BE2C (cell line): ENCODE measurements at places on chromosomes 1 and 21.

- DNase-seq: no peak
Observed at GRCh38 chr1:66434096-66434495, 99.9 kb upstream of the SGIP1 start.

DNA sequence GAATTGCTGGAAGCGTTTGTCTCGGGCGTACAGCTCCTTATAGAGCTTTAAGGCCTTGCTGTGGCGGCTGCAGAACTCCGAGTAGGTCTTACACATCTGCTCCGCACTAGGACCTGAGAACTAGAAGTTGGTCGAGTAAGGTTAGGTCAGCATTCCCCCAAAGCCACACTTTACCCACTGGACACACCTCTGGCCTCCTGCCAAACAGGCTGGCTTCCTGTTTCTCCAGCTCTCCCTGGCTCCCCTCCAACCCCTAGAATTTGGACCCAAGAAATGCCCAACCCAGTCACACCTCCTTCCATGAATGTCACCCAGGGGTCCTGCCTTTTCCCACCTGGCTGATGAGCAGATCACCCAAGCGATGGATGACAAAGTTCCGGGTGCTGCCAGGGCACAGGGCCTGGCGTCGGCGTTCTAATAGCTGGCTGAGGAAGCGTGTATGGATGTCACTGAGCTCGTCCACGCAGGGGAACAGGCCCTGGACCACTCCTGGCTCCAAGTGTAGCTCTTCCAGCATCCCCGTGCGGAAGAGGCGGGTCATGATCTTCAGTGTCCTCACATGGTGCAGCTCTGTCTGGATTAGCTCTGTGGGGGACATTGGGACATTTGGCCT, 15.6 kb downstream of the ARHGEF2 start:
- no peak for DNase-seq

GRCh38 chr1:62989497-62989896, 205.6 kb downstream of the ATG4C start:
- no peak for DNase-seq

DNA sequence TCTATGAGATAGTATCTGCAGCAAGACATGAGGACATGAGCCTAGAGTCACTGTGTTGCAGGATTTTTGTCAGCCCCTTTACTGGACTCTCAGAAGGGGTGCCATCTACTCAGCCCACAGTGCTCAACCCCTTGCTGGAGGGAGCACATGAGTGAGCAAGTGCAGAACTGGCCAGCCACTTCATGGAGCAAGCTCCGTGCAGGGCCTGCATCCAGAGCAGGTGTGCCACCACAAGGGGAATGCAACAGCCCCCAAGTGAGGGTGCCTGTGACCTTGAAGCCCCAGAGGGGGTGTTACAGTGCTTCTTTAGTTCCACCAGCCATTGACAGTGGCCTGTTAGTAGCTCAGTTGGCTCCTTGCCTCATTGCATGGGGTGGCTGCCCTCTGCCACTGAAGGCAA, 649.7 kb downstream of the PLPP3 start:
- DNase-seq: no peak

DNA sequence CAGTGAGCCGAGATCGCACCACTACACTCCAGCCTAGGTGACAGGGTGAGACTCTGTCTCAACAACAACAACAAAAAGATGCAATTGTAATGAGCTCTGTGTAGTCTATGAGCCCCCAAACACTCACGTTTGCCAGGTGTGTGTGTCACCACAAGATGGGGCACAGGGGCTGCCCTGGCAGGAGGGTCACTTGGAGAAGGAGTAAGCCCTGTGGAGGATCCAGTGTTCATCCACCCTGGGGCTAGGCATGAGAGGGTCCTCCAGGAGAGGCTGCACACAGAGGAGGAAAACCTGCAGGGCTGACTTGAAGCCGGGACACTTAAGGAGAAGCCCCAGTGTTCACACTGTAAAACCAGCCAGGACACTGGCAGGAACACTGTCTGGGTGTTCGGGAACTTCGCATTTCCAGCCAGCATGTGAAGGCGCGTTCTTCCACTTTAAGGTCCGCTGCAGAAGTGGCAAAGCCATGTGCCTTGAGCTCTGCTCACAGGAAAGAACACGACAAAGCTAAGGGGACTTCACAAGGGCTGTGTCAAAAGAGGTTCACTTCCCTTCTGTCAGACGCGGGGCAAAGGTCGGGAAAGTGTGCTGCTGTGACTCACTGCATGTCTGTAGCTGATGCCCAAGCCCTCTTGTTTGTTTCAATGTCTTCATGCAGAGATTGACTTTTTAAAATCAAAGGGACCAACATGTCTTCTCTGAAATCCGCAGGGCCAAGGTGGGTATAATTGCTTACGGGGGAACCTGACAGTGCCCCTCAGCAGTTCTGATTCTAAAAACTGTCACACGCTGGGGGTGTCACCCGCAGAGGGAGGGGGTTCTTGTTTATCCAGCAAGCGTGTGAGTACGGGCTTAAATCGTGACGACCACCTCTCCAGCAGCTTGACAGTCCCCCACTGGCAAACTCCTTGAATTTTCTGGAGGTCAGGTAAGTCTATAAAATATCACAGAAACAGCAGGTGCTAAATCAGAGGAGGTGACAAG, 102.8 kb downstream of the RIPK4 start:
- DNase-seq: no peak

DNA sequence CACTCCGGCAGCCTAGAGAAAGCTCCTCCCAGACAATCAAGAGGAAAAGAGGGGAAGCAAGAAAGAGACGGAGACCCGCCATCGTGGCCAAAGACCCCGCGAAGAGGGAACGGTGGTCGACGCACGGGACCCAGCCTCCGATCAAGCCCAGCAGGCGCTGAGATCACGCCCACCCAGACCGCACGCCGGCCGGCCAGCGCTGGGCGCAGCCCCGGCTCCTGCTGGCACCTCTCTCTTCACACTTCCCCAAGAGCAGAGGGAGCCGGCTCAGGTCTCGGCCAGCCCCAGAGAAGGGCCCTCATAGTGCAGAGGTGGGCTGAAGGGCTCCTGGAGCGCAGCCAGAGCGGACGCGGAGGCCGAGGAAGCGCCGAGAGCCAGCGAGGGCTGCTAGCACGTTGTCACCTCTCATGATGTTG, 918.4 kb upstream of the ADAMTS5 start:
- DNase-seq: no peak

DNA sequence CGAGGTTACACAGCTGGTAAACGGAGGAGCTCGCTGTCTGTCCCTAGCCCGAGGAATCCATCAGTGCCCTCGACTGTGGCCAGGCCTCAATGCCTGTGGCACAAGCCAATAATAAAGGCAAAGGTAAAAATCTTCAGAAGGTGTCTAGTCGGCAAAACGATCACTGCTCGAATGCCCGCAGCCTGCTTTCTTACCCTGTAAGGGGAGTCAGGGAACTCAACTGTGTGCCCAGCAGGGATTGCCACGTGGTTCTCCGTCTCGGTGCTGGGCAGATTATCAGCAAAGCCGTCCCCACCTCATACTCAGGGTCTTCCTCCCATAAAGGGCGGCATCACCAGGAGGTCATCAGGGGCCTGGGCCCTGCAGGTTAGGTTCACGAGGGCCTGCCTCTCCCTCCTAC, 103.4 kb downstream of the PAX7 start:
- no peak for DNase-seq

GRCh38 chr1:162847839-162848453, 13.0 kb downstream of the CCDC190 start:
- DNase-seq: peak; percentile 90

DNA sequence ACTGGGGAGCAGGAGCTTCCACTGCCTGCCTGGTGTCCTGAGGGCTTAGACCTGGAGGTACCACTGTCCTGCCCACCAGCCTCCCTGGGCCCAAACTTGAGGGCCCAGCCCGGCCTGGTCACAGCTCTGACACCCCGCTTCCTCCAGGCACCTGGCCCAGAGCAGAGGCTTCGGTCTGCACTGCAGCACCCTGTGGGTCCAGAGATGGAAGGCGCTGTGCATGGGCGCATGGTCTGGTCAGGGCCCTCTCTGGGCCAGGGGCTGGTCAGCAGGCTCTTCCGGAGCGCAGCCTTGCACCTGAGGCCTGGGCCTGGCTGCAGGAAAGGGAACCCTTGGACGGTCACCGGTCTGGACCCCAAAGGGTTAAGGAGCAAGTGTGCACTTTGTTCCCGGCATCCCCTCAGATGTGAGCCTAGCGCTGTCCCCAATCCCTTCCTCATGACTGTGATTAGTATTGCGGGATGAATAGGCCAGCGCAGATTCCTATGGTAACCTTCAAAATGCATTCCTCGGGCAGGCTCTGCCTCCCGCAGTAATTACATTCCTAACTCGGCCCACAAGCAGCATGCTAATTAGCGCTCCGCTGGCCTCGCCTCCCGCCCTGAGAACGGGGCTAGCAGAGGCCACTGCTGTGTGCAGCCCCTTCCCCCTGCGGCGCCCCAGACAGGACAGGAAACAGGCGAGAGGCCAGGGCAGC, 36.3 kb downstream of the PRDM16 start:
- no peak for DNase-seq

- DNase-seq: no peak
Observed at GRCh38 chr21:36471254-36471723, 8.6 kb downstream of the CLDN14 start.

- peak; percentile 50 for DNase-seq
Observed at GRCh38 chr1:2459757-2460156, 16.3 kb upstream of the PLCH2 start.

DNA sequence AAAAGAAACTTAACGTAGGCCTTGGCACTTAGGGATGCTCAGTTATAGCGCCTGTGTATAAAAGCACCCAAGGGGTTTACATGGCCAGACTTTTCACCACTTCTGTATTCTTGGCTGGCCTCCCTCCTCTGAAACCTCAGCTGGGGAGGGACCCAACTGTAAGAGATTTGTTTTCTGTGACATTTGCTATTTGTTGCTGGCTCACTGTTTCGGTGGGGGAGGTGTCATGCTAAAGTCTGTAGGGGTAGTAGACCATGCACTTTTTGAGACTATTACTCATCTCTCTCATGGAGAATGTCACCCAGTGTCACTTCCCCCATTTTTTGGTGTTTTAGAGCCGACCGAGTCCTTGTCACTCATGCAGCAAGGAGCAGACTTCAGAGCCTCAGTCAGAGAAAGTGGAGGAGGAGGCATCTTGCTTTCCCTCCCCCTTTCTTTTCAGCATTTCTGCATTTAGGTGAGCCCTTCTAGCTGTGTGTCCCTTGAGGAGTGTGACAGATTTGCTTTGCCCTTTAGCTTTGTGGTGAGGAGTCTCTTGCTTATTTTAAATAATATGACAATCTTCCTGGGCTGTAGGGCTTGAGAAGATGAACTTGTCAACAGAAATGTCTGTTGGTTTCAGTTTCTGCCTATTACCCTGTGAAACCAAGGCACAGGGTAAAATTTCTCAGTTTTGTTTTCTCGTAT, 160.1 kb downstream of the FASLG start:
- no peak for DNase-seq

DNA sequence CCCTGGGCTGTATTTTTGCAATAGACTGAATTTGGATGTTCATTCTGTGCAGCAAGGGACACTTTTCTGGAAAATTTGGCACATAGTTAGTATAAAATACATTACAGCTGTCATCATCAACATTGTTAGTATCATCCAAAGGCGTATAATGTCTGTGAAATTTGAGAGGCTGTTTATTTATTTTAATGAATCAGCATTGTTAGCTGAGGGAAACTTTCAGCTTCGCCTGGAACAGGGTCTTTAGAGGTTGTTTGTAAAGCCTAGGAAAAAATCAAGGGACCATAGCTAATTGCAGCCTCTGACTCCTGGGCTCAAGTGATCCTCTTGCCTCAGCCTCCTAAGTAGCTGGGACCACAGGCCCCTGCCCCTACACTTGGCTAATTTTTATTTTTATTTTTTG, 106.8 kb upstream of the USP24 start:
- DNase-seq: no peak

GRCh38 chr1:76901158-76901767, 34.0 kb downstream of the ST6GALNAC5 start:
- peak; percentile 42 for DNase-seq

GRCh38 chr1:245953876-245954660, 553.0 kb downstream of the SMYD3 start:
- peak; percentile 27 for DNase-seq

GRCh38 chr1:26541816-26542711, 12.5 kb downstream of the RPS6KA1 start:
- DNase-seq: peak; percentile 67

DNA sequence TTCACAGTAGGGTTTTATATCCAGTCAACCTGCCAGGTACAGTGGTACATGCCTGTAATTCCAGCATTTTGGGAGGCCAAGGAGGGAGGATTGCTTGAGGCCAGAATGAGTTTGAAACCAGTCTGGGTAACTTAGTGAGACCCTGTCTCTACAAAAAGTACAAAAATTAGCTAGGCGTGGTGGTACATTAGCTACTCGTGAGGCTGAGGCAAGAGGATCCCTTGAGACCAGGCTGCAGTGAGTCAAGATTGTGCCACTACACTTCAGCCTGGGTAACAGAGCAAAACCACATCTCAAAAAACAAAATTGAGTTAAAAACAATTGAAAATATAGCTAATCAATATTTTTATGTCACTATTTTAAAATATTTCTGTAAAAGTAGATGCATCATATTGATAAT, 33.2 kb downstream of the DDI2 start:
- DNase-seq: no peak

DNA sequence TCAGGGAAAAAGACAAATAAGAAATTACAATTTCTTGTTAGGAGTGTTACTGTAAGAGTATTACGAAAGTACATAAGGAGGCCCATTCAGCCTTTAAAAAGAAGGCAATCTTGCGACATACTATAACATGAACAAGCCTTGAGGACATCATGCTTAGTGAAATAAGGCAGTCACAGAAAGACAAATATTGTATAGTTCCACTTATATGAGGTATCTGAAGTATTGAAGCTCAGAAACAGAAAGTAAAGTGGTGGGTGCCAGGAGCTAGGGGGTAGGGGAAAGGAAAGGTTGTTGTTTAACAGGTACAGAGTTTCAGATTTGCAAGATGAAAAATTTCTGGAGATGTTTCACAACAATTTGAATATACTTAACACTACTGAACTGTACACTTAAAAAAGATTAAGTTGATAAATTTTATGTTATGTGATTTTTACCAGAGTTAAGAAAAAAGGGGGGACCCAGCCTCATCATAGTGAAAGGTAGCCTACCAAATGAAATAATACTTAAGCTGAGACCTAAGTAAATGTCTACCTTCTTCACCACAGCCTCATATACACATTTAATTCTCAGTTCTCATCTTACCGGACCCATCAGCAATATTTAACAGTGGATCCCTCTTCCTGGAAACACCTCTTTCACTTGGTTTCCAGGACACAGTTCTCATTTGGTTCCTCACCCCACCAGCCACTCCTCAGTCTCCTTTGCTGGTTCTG, 19.5 kb downstream of the USP24 start:
- DNase-seq: no peak
